ENCODE measurements at places on chromosomes 4 and X. TPM values are rescaled to one million over a fixed set of nuclear protein-coding genes. Genes with fewer than 3 reads are reported as not detected.

The NAA11 gene
- total RNA-seq = not detected

The TMEM35A gene
- total RNA-seq = 0.96 TPM

The PAGE1 gene
- total RNA-seq = not detected

DNA sequence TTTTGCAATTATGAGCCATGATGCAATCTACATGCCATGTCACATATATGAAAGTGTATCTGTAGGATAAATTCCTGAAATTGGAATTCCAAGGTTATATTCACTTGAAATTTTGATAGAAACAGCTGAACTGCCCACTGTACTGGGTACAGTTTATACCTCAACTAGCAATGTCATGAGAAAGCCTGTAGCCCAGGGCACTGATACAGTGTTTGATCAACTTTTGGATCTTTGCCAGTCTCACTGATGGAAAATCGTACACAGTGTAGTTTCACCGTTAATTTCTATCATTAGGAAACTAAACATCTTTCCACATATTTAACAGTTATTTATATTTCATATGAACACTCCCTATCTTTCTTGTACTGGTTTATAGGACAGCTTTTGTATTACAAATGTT lies 34.2 kb downstream of the TAPT1 start:
- no peak for DNase-seq
- H3K4me3 ChIP-seq = no peak overlapping the region
- H3K27ac ChIP-seq = no peak overlapping the region
- no peaks in the 10 kb centered on the region for H3K36me3 ChIP-seq

- H3K27ac ChIP-seq = no peak overlapping the region
- no peaks in the 10 kb centered on the region for H3K4me1 ChIP-seq
- H3K27me3 ChIP-seq = no peaks in the 10 kb centered on the region
- DNase-seq = no peak
- H3K36me3 ChIP-seq = no peaks in the 10 kb centered on the region
- no peak overlapping the region for H3K4me3 ChIP-seq
Observed at GRCh38 chrX:153582896-153583295, 16.0 kb downstream of the CCNQ start.

The FRG2 gene
- not detected for total RNA-seq

The RBM10 gene
- total RNA-seq = 30.0 TPM

The CSAG1 gene
- not detected for total RNA-seq

The CTAG1B gene
- not detected for total RNA-seq

GRCh38 chr4:3773552-3774001 lies 7.4 kb downstream of the ADRA2C start:
- H3K27ac ChIP-seq = no peak overlapping the region
- H3K4me1 ChIP-seq = no peaks in the 10 kb centered on the region
- no peaks in the 10 kb centered on the region for H3K27me3 ChIP-seq
- no peaks in the 10 kb centered on the region for H3K36me3 ChIP-seq
- no peak for DNase-seq
- no peak overlapping the region for H3K4me3 ChIP-seq

- no peaks in the 10 kb centered on the region for H3K27me3 ChIP-seq
- no peaks in the 10 kb centered on the region for H3K36me3 ChIP-seq
- no peak overlapping the region for H3K27ac ChIP-seq
- DNase-seq = peak; percentile 26
- no peaks in the 10 kb centered on the region for H3K4me1 ChIP-seq
- H3K4me3 ChIP-seq = no peak overlapping the region
Observed at GRCh38 chr4:185830263-185830994, 18.4 kb upstream of the SORBS2 start.

DNA sequence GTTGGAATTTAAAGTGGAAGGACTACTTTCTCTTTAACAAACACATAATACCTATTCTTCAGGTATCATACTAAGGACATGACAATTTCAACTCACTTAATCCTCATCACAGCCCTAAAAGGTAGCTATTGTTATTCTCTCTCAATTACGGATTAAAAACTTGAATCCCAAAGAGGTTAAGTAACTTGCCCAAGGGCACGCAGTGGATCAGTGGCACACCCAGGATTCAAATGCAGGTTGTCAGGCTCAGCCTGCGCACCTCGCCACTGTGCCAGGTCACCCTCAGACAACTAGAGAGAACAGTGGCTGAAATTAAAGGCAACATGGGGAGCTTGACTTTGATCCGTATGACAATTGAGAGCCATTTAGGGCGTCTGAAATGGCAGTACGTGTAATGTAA lies 67.6 kb downstream of the MFAP3L start:
- H3K27me3 ChIP-seq = no peaks in the 10 kb centered on the region
- H3K36me3 ChIP-seq = no peaks in the 10 kb centered on the region
- no peaks in the 10 kb centered on the region for H3K4me1 ChIP-seq
- no peak overlapping the region for H3K4me3 ChIP-seq
- H3K27ac ChIP-seq = no peak overlapping the region

DNA sequence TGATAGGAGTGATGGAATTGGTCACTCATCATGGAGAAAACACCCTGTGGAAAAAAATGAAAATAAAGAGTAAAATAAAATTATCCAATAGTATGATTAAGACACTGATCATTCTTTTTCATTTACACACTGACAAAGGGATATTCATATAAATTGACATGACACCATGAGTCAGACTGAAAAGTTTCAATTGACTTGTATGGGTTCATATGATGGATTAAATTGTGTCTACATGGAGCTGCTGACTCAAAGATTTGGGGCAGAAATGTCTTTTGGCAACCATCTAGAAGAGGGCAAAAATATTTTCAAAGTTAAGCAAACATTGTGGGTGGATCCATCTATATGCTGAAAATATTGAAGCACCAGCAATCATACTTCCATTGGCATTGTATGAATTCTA lies 153.4 kb upstream of the PPP3CA start:
- H3K27me3 ChIP-seq = no peaks in the 10 kb centered on the region
- no peaks in the 10 kb centered on the region for H3K4me1 ChIP-seq
- H3K4me3 ChIP-seq = no peak overlapping the region
- no peak overlapping the region for H3K27ac ChIP-seq

The PRRG1 gene
- total RNA-seq = 15.0 TPM

- no peaks in the 10 kb centered on the region for H3K4me1 ChIP-seq
- no peak for DNase-seq
- no peak overlapping the region for H3K4me3 ChIP-seq
Observed at GRCh38 chr4:61182915-61183314, 17.2 kb upstream of the ADGRL3 start.

DNA sequence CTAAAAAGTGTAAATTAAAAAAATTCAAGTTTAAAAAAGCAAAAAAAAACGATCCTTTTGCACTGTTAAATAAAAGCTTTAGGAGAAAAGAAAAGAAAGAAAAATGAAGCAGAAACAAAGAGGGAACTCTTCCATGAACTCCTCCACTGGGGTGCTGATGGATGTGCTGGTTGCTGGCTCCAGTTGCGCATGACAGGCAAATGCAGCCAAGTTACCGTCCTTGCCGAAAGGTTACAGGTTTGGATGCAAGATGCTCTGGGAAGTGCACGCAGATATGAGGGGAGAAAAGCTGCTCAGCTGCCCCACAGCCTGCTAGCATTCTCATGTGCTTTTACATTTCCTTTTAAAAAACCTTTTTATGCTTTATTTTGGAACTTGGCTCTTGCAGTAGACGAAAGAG lies 58.5 kb downstream of the HADH start:
- H3K27ac ChIP-seq = no peak overlapping the region

The RBMX gene
- 103 TPM for total RNA-seq

GRCh38 chr4:182880387-182881356 lies 36.5 kb downstream of the DCTD start:
- no peaks in the 10 kb centered on the region for H3K4me1 ChIP-seq
- H3K36me3 ChIP-seq = no peaks in the 10 kb centered on the region
- no peaks in the 10 kb centered on the region for H3K27me3 ChIP-seq
- no peak for DNase-seq
- no peak overlapping the region for H3K27ac ChIP-seq

The NPNT gene
- total RNA-seq = 39.1 TPM

DNA sequence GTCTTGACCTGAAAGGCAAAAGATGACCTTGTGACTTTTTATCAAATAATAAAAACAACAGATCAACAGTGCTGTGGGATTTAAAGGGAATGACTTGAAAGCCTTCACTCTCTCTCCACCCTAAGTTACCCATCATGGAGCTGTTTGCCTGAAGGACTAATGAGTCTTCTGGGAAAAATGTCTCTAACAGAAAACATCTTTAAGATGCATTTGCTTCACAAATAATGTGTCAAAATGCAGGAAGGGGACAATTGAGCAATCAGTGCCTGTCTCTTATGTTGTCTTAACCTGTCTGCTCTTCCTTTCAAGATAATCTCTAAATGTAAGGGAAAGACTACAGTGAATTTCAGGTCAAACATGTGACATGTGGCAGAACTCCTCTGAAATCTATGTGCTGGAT lies 766.6 kb downstream of the PDHA2 start:
- H3K27me3 ChIP-seq = no peaks in the 10 kb centered on the region
- H3K36me3 ChIP-seq = no peaks in the 10 kb centered on the region
- no peak overlapping the region for H3K4me3 ChIP-seq
- DNase-seq = no peak
- no peaks in the 10 kb centered on the region for H3K4me1 ChIP-seq

GRCh38 chr4:138800421-138800820 lies 215.2 kb upstream of the NOCT start:
- DNase-seq = no peak
- no peaks in the 10 kb centered on the region for H3K27me3 ChIP-seq
- H3K4me1 ChIP-seq = no peaks in the 10 kb centered on the region
- no peak overlapping the region for H3K27ac ChIP-seq

The CTAG2 gene
- not detected for total RNA-seq

- H3K27me3 ChIP-seq = no peaks in the 10 kb centered on the region
- H3K4me3 ChIP-seq = no peak overlapping the region
- no peaks in the 10 kb centered on the region for H3K36me3 ChIP-seq
- no peaks in the 10 kb centered on the region for H3K4me1 ChIP-seq
- H3K27ac ChIP-seq = no peak overlapping the region
Observed at GRCh38 chr4:164614999-164615398, 138.9 kb upstream of the SMIM31 start.

GRCh38 chr4:105520819-105521790 lies 31.3 kb upstream of the ARHGEF38 start:
- peak; percentile 60 for DNase-seq
- H3K4me3 ChIP-seq = no peak overlapping the region
- no peaks in the 10 kb centered on the region for H3K4me1 ChIP-seq
- H3K27me3 ChIP-seq = no peaks in the 10 kb centered on the region
- H3K36me3 ChIP-seq = no peaks in the 10 kb centered on the region
- H3K27ac ChIP-seq = no peak overlapping the region

The MAGEB2 gene
- total RNA-seq = not detected

DNA sequence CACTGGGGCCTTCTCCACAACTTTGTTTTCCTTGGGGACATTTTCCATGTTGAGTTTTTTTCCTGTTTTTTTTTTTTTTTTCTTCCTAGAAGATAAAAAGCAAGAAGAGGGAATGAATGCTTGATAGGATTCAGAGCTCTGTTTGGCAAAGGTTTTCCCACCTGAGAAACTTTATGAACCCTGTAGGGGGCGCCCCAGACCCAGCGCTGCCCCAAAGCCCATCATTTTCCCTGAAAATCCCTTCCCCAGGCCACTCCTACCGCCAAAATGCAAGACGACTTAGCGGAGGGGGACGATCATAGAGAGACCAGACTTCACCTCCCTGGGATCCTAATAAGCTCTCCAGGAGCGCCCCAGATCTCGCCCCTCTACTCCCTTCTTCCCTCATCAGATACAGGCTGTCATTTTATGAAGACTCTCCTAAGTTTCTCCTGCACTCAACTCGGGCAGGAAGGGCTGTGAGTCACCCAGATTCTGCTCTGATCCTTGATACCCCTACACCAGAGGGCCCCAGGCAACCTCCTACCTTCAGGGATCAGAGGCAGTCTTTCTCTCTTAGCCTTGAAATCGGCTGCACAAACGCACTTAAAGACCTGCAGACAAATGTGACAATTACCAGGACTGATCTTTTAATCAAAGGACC lies 1.4 kb downstream of the BEX5 start:
- peak; percentile 17 for DNase-seq
- H3K27ac ChIP-seq = no peak overlapping the region
- H3K4me1 ChIP-seq = no peaks in the 10 kb centered on the region
- no peaks in the 10 kb centered on the region for H3K27me3 ChIP-seq
- no peaks in the 10 kb centered on the region for H3K36me3 ChIP-seq

DNA sequence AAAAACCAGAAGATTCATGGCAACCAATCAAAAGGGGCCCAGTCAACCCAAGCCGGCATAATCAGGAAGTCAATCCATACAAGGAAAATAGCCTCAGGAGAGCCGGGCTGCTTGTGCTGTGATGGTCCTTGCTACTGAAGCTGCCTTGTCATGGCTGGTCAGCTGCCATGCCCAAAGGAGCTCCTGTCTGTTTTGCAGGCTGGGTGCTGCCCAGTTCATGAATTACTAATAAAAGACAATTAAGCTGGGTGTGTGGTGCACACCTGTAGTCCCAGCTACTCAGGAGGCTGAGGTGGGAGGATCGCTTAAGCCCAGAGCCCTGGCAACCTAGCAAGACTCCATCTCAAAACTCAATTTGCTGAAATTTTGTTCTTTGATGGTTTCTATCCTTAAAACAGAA lies 16.0 kb upstream of the CTBP1 start:
- H3K36me3 ChIP-seq = no peaks in the 10 kb centered on the region
- no peak overlapping the region for H3K27ac ChIP-seq
- no peaks in the 10 kb centered on the region for H3K27me3 ChIP-seq
- H3K4me3 ChIP-seq = no peak overlapping the region

DNA sequence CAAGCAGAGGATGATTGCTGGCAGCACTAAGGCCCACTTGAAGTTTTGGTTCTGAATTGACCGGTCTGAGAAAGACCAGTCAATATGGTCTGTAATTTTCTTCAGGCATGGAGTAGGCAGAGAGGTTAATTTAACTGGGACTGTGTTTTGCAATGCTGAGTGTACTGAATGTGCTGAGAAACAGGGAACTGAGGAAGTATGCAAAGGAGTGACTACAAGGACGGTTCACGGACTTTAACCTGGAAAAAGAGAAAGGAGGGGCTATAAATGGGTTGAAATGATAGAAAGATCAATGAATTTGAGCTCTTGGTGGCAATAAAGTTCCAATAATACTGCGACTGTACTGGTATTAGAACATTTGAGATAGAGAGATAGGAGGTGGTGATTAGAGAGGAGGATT lies 84.5 kb downstream of the MAGEB17 start:
- no peaks in the 10 kb centered on the region for H3K36me3 ChIP-seq
- H3K4me1 ChIP-seq = no peaks in the 10 kb centered on the region
- H3K27me3 ChIP-seq = no peaks in the 10 kb centered on the region
- DNase-seq = no peak
- no peak overlapping the region for H3K4me3 ChIP-seq

DNA sequence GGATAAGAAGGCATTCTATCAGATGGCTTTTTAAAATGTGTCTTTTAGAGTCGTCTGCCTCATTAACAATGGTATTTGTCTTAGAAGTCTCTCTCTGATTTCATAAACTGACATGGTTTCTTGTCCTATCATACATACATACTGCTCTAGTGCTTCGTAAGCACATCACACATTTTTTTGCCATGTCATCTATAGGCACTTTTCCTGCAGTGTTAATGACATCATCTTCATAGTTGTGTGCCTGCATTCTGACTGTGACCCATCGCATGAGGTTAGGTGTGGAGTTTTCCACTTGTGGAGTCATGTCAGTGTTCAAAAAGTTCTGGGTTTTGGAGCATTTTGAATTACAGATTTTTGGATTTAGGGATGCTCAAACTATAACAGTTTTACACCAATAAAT lies 361.6 kb upstream of the SPOCK3 start:
- H3K4me1 ChIP-seq = no peaks in the 10 kb centered on the region
- no peaks in the 10 kb centered on the region for H3K27me3 ChIP-seq
- H3K27ac ChIP-seq = no peak overlapping the region
- no peak overlapping the region for H3K4me3 ChIP-seq

The CT45A3 gene
- not detected for total RNA-seq

- no peak for DNase-seq
- no peaks in the 10 kb centered on the region for H3K27me3 ChIP-seq
Observed at GRCh38 chrX:110108381-110108821, 105.5 kb downstream of the TMEM164 start.
